GM03348 (cell line): ENCODE measurements at places on chromosomes 7 and 10.

DNA sequence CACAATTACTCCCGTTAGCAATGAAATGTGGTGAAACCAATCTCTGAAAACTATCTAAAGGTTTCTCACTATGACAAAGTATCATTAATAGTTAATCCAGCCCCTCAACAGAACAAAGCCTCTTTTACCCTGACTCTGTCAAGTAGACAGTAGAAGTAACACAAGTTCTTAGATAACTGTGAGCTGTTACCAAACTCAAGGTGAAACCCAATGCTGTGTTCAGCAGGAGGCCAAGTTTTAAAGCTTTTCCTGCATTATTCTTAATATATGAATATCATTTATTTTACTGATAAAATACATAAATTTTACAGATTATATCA, 109.1 kb downstream of the SRPK2 start:
- DNase-seq = no peak

DNA sequence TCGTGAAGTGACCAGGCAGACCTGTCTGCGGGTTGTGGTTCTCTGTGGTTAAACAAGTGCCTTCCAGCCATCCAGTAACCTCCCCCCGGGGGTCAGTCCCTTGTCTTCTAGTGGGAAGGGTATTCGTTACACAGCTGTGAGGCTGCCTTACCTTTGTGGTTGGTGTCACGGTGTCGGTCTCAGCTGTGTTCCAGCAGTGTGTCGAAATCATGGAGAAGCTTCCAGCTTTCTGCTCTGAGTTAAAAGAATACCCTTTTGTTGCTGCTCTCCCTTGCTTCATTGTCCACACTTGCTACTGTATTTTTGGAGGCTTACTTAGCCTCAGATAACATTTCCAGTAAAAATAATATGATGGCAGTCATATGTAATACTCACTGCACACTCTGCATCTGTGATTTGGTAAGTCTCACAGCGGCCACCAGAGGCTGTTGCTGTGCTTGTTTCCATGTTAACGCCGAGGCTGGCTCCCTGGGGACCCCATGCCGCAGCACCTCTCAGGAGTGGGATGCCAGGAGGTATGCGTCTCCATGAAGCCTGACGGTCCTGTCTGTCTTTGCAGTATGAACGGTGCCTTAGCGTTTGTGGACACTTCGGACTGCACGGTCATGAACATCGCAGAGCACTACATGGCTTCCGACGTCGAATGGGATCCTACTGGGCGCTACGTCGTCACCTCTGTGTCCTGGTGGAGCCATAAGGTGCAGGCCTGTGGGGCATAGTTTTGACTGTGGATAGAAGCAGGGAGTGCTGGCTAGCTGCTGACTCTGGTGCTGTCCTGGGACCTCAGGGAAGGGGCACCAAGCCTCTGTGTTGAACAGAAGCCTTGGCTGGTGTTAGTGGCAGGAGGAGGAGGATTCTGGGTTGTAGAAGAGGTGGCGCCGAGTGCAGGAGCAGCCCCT, 20.5 kb downstream of the EIF3B start:
- DNase-seq = no peak

DNA sequence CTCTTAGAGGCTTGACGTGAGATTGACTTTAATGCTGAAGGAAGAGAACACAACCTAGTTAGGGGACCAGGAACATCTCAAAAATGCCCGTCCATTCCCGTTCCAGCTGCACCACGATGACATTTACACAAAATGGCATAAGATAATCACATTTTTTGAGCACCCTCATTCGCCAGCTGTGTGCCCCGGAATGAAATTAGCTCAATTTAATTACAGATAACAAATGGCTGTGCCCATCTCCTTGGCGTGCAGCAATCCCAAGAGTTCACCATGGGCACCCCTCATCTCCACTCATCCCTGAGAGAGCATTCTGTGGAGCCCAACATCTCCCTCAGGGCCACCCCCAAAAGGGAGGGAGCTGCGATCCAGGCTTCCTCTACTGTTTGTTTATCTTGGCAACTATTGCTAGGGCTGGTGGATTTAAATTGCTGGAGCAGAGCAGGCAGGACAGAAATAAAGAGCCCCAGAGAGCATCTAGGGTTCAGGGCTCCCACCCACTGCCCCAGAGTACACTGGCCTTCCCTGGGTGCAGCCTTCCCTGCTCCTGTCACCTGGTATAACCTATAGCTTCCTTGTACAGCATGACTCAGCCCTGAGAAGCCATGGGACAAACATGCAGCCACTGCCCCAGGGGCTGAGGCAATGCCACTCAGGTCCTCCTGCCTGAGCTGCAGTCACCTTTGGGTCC, 263.5 kb downstream of the ZEB1 start:
- peak; percentile 29 for DNase-seq

GRCh38 chr7:130142654-130143333, 62.4 kb downstream of the TMEM209 start:
- no peak for DNase-seq

DNA sequence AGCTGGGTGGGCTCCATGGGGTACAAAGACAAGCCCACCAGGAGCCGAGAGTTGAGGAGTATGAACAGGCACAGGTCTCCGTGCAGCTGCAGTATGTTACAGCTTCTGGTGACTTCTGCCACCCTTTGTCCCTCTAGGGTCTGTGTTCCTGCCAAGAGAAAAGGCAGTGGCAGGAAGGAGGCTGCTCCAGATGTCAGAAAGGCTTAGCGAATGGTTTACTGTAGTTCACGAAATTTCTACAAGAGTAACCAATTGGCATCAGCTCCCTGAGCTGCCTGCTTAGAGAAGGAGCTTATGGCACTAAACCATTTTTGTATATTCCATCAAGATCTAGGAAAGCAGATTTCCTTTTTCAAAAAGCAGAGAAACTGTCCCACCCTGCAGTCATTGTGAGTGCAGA, 48.2 kb upstream of the TMEM72 start:
- no peak for DNase-seq

- no peak for DNase-seq
Measured at GRCh38 chr10:119619215-119619614, 22.5 kb upstream of the TIAL1 start.

DNA sequence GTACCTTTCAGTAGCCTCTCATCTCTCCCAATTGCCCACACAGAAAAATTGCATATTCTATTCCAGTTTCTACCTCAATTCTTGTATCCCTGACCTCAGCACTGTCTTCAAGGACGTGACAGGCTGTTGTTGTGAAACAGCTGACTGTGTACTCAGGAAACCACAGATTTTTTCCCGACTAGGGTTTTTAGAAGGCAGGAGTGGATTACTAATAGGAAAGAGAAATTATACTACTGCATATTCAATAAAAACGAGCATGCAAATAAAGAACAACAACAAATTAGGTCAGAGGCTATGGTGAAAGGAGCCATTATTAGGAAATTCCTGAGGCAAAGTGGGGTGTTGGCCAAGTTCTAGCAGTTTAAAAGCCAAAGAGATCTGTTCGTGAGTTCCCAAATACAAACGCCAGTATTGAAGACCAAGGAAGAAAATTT, 93.4 kb downstream of the DOCK4 start:
- peak; percentile 46 for DNase-seq

- DNase-seq = peak; percentile 63
Measured at GRCh38 chr10:111360260-111360925, 283.6 kb downstream of the ADRA2A start.
